ENCODE measurements at places on chromosomes 16 and 17. TPM values are rescaled to one million over a fixed set of nuclear protein-coding genes. Genes with fewer than 3 reads are reported as not detected.

The ZACN gene
- not detected for total RNA-seq

The GNAO1 gene
- total RNA-seq = 65.3 TPM

DNA sequence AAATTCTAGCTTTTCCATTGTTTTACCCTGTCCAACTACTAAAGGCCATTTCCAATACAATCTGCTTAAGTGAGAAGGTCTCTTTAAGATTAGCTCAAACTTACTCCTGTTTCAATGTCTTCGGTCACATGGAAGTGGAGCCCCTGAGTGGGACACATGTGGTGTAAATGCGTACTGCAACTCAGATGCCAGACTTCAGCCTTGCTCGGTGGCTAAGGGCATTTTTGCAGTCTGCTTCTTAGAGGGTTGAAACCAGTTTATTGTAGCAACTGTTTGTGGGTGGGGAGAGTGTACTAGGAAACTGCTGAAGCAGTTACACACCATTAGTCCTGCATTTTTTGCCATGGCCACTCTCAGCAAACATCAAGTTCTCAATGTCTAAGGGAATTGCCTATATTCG is 140.6 kb downstream of the PARN start:
- no peak for DNase-seq

- DNase-seq = no peak
Observed at GRCh38 chr16:67364600-67365235, 28.6 kb downstream of the TPPP3 start.

- DNase-seq = no peak
Observed at GRCh38 chr17:7763919-7764318, 46.4 kb downstream of the DNAH2 start.

DNA sequence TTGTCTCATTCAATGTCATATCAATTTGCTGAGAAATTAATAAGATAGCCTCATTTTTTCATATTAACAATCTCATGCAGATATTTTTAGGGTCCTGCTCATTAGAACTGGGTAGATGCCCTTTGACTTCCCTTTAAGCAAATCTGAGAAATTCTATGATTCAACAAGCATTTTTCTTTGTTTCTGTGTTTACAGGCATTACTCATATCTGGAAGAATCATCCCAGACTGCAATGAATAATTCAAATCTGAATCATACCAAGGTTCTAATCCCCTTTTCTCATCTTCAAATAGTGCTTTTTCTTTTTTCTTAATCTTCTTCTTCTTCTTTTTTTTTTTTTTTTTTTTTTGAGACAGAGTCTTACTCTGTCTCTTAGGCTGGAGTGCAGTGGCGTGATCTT is 69.2 kb upstream of the KIFC3 start:
- DNase-seq = no peak
